ENCODE measurements at places on chromosomes 4 and X.

DNA sequence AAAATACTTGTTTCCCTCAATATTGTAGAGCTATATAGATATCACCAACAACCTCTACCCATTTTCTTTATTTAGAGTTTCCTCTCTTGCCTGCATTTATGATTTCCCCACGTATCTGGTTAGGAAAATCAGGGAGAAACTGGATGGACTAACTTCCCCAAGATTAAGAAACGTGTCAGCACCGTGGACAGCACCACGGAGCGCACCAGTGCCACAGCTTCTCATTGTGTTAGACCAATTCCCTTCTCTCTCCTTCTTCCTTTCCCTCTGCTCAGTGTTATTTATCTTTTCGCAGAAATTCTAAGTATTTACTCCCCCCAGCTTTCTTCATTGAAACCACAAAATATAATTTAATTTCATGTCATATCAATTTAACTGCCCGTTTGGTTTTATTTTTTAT is 568.6 kb upstream of the BOD1L1 start:
- DNase-seq, result no peak

GRCh38 chrX:114709406-114709805 is 125.5 kb downstream of the HTR2C start:
- no peak for DNase-seq

DNA sequence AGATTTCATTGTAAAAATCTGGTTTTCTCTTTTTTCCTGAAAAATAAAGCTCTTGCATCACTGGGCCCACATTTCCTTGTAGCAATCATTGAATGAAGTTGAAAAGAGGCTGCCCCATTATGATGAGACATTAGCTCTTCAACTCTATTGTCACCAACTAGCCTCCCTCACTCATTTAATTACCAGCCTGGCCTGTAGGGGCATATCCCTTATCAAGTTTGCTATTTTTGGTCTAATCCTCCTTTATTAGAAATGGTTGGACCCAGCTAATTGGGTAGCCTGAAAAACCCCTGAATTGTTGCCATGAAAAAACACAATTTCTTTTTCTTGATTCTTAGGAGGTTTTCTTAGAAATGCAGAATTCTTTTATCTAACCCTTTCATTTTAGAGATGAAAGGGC is 164.6 kb upstream of the CASK start:
- DNase-seq, result no peak

DNA sequence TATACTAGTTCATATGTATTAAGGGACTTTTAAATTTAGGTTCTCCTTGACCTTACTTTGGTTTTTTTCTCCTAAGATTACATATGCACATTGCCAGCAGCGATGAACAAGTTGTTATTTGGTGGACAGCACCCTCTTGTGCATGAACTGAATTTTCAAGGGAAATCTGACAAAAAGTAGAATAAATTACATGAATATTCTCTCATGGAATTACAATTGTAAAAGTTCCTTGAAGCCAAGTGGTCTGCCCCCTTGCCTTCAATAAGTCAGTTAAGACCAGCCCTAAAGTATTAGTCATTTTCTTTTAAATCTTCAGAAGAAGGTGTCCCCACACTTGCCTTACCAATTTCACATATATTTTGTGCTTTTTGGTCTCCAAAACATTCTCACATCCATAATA is 30.7 kb upstream of the SMARCA5 start:
- DNase-seq, result no peak

GRCh38 chrX:108439426-108439942 is at the start of gene COL4A5:
COL4A5 (plus strand) TSS chrX:108439838; CDS start chrX:108440126, 288 bp downstream.
- no peak for DNase-seq

- no peak for DNase-seq
These were observed 82.1 kb downstream of the EFNB1 start for GRCh38 chrX:68910731-68911428.

DNA sequence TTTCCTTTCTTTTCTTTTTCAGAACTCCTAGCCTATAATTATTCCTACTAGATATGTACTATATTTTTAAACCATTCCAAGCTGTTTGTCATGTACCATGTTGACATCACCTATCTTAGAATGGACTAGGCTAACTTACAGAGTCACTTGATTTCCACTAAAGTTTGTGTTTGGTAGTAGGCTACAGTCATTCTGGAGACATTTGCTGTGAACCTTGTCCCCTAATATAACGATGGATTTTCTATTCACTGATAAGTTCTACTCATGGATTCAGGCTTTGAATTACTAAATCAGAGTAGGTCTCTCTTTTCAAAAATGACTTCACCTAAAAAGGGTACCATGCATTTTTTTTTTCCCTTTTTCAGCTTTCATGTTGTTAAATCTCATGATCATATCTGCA is 93.4 kb downstream of the PHEX start:
- DNase-seq, result no peak

DNA sequence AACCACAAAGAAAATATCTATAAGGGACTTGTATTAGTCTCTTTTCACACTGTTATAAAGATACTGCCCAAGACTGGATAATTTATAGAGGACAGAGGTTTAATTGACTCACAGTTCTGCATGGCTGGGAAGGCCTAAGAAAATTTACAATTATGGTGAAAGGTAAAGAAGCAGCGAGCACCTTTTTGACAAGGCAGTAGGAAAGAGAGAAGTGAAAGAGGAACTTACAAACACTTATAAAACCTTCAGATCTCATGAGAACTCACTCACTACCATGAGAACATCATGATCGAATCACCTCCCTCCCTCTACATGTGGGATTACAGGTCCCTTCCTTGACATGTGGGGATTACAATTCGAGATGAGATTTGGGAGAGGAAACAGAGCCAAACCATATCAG is 856.0 kb downstream of the TRAM1L1 start:
- DNase-seq, result no peak

DNA sequence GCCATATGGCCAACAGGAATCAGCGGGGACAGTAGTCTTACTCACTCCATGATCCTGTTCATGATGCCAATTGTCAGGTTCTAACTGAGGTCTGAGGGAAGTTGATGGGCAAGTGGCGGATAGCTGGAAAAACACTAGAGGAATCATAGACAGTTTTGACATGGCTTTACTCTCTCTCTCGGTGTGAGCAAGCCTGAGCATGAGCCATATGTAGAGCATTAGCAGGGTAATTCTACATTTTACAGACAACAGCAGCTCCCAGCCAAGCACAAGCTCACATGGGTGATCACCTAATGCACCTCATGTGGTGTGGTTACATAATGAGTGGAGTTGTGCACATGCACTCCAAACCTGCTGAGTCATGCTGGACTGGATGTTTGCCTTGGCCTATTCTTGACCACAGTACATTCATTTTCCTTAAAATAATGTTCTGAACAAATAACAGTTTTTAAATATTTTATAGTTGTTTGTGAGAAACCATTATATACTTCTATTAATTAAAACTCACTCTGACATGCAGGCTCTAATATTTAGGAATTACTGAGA is 429.2 kb downstream of the GPAT3 start:
- no peak for DNase-seq

GRCh38 chr4:119725688-119726330 is 97.2 kb upstream of the PDE5A start:
- DNase-seq, result no peak

Data from stimulated activated CD4-positive, alpha-beta T cell treated with anti-CD3 and anti-CD28 coated beads, Interleukin-1b, Interleukin-23, amount 100 ng/mL, for 24 hours (primary cell).